Tongue (tissue), 3 donors: ENCODE measurements at places on chromosomes 7 and 10. TPM values are rescaled to one million over a fixed set of nuclear protein-coding genes. Genes with fewer than 3 reads are reported as not detected.

The GRM3 gene
- not detected for total RNA-seq

The UPK3BL2 gene
- 20.6 TPM for total RNA-seq

The JCAD gene
- total RNA-seq = 26.1 TPM

The GBF1 gene
- 37.4 TPM for total RNA-seq

The CRCP gene
- total RNA-seq = 26.3 TPM

The ZCWPW1 gene
- 2.1 TPM for total RNA-seq

The OR9A2 gene
- total RNA-seq = 0.41 TPM

The ADARB2 gene
- 0.10 TPM for total RNA-seq

The HOXA7 gene
- not detected for total RNA-seq

The DKK1 gene
- 0.51 TPM for total RNA-seq

The FAM237B gene
- total RNA-seq = not detected

The FBH1 gene
- 93.1 TPM for total RNA-seq

The OPALIN gene
- total RNA-seq = not detected

The CCL26 gene
- not detected for total RNA-seq

The ADIRF gene
- total RNA-seq = 13.2 TPM

The DDC gene
- total RNA-seq = not detected

- peak; percentile 32 for DNase-seq
Observed at GRCh38 chr7:105218939-105219770, 169.6 kb downstream of the SRPK2 start.

GRCh38 chr7:82624965-82625364, 181.4 kb upstream of the CACNA2D1 start:
- DNase-seq = no peak

DNA sequence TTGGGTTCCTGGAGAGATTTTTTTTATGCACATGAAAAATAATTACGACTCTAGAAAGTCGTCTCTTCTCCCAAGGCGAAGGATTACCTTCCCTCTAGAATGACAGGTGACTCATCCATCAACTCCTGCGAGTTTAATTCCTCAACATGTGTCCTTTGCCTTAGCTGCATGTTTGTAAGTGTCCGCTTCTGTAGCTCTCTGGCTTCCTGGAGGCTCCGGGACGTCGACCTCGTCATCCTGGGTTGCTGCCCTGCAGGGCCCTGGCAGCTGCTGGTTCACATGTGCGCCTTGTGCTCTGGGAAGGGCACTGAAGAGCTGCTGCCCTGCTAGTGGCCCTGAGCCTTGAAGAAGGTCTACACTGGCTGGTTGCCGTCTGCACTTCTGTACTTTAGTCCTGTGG, 210.2 kb downstream of the MLLT10 start:
- DNase-seq = no peak

GRCh38 chr7:131948434-131949053, 392.1 kb upstream of the PODXL start:
- DNase-seq = peak; percentile 38

GRCh38 chr7:1666317-1666822, 3.7 kb upstream of the ELFN1 start:
- DNase-seq = no peak

DNA sequence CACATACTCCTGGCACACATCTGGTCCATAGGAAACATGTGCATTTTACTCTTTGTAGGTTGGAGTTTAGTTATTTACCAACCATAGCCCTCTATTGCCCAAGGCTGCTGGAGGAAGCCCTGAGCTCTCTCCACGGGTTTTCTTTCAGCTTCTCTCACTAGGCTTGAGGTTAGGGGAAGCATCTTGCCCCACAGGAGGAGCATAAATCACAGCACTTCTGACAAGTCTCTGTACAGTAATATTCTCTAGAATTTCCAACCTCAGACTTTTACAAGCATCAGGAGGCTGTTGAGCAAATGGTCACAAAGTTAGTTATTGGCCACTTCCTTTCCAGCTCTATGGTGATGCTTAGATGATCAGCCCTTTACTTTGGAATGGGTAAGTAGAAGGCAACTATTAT, 122.9 kb upstream of the GLI3 start:
- DNase-seq = no peak

DNA sequence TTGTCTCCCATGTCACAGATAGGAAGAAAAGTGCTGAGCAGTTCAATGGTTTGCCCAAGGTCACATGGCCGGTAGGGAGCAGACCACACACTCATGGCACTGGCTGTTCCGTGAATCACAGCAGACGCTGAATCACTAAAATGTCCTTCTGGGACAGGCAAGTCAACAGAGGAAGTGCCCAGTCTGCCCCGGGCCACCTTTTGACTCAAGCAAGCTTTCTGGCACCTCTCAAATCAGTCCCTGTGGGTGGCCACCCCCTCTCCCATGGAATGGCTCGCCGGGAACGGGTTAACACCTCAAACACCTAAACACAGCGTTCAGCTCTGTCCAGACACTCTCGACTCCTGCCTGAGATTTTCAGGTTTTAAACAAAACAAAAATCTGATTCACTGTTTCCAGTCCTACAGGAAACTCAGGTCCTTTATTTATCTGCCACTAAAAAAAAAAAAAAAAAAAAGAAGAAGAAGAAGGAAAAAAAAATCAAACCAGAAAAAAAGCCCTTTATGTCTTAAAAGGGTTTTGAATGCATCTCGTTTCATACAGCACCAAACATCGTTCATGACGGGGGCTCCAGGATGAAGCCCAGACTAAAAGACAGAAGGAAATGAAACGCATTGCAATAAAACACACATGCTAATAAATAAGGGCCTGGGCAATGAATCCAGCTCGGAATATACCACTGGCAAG, 15.5 kb downstream of the CARD11 start:
- DNase-seq = peak; percentile 24

GRCh38 chr7:92809760-92810573, 26.4 kb downstream of the CDK6 start:
- DNase-seq = peak; percentile 75

GRCh38 chr7:139699640-139700504, 77.9 kb downstream of the HIPK2 start:
- DNase-seq = no peak

DNA sequence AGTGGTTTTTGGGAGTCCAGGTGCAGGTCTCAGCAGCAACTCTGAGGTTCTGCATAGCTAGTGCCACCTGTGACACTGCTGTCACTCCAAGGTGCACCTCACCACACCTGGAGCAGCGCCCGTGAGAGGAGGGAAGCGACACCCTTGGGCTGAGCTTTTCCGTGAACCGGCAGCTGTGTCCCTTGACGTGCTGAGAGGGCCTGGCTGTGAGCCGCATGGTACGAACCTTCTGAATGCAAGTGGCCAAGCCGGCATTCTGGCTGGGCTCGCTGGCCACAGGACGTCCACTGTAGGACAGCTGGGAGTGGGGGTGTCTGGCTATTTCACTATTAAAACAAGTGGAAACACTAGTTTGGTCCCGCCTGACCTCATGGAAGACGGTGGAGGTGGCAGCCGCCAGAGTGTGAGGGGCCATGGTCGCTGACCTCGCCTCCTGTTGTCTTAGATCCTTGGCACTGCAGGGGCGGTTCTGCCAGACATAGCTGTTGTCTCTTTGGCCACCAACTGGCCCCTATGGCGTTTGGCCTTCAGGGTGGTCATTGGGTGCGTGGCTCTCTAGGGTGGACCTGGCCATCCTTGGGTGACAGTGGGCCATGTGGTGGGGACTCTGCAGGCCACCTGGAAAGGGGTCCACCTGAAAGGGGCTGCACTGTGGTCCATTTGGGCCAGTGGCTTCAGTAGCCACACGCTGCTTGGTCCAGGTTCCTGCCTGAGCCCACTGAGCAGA, 12.9 kb downstream of the INPP5A start:
- DNase-seq = no peak

GRCh38 chr10:30041196-30042105, 17.9 kb downstream of the JCAD start:
- DNase-seq = no peak

GRCh38 chr10:118523775-118524174, 71.7 kb downstream of the PRLHR start:
- no peak for DNase-seq

- DNase-seq = no peak
Observed at GRCh38 chr7:317643-318405, 27.9 kb downstream of the FOXL3 start.

DNA sequence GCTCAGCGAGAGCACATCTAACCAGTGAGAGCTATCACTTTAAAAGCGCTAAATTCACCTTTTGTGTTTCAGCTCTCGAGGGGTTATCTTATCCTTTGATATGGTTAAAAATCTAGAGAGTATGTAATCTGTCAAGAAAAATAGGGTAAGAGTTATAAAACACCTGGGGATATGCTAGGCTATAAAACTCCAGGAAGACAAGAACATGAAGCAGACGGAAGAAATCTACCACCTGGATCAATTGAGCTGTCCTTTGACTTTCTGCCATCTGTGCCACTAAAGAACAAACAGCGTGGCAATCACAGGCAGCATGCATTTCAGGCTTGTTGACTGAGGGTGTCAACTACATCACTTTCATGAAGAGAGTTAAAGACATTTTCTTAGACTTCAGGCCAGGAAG, 83.1 kb downstream of the ZNF248 start:
- DNase-seq = no peak

- no peak for DNase-seq
Observed at GRCh38 chr7:46143949-46144917, 223.2 kb upstream of the IGFBP3 start.

DNA sequence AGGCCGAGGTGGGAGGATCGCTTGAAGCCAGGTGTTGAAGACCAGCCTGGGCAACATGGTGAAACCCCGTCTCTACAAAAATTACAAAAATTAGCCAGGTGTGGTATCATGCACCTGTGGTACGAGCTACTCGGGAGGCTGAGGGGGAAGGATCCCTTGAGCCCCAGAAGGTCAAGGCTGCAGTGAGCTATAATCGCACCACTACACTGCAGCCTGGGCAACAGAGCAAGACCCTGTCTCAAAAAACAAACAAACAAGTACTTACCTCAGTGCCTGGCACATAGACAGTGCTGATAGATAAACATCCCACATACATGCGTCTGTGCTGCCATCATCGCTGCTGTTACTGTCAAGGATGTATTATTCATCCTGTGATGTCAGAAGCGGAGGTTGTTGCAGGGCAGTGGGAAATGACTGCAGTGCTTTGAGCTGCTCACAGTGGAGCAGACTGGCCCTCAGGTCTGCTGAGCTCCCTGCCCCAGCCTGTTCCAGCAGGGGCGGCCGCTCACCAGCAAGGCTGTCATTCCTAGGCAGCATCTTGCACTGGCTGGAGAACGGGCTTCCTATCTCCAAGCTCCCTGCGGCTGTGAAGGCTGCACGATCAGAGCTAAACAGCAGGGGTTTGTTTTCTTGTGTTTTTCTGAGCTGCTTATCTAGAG, 18.6 kb downstream of the FOXK1 start:
- no peak for DNase-seq

DNA sequence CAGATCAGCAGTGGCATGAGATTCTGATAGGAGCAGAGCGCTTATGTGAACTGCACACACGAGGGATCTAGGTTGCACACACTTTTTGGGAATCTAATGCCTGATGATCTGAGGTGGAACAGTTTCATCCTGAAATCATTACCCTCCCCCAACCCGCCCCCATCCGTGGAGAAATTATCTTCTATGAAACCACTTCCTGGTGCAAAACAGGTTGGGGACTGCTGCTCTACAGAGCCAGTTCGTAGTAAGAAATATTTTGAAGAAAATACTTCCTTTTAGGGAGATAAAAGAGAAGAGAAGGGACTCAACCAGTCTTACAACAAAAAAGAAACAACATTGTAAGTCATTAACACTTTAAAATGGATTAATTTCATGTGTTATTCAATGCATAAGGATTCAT, 1308.2 kb downstream of the GATA3 start:
- DNase-seq = no peak

GRCh38 chr7:101575168-101575567, 53.9 kb downstream of the MYL10 start:
- DNase-seq = no peak

DNA sequence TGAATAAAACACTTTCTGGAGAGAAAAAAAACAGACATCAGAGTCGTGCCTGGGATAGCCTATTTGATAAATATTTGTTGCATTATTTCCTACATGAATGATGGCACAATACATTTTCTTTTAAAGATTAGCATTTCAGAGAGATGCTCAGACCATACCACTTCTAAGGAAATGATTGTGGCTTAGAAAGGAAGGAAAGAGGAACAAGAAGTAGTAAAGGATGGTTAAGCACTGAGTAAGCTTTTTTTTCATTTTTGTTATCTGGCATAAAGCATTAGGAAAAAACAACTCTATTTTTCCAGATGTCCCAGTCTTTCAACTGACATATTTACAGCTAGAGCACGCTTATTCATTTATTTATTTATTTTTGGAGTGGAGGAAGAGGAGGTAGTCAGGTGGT, 258.8 kb upstream of the TEX47 start:
- DNase-seq = no peak

DNA sequence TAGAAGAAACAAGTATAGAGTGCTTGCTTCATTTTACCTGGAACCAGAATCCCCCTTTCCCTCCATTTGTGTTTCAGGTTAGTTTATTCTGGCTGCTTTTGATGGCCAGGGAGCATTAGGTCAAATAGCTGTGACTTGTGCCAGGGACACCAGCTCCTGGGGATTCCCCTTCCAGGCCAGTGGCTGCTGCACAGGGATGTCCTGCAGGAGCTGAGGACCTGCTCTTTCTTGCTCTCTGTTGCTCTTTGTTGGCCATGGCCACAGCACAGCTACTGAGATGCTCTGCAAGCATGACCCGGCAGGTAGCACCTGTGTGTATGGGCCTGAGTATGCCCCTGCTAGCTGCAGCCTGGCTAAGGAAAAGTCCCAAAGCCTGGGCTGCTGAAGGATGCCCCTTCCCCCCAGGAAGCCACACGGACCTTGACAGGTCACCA, 208.9 kb downstream of the EBF3 start:
- DNase-seq = no peak

- DNase-seq = no peak
Observed at GRCh38 chr7:157423348-157423747, 86.5 kb downstream of the DNAJB6 start.

GRCh38 chr10:91220954-91221675, 652 bp downstream of the PCGF5 start:
- peak; percentile 48 for DNase-seq

GRCh38 chr7:124724507-124725192, 40.9 kb downstream of the GPR37 start:
- DNase-seq = no peak
